Activated naive CD8-positive, alpha-beta T cell treated with anti-CD3 and anti-CD28 coated beads for 36 hours (primary cell): ENCODE measurements at places on chromosomes 6 and 20.

GRCh38 chr20:47362361-47363219 lies 6.1 kb upstream of the ZMYND8 start:
- DNase-seq = no peak

DNA sequence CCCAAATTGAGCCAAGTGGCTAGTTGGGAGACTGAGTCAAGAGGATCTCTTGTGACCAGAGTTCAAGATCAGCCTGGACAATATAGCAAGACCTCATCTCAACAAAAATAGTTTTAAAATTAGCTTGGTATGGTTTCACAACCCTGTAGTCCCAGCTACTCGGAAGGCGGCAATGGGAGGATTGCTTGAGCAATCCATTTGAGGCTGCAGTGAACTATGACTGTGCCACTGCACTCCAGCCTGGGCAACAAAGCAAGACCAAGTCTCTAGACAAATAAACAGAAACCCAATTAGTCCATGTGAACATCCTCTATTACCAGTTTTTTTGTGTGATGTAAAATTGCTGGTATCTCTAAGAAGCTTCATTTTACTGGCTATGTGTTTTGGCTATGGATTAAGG lies 106.2 kb downstream of the TULP4 start:
- DNase-seq = no peak

DNA sequence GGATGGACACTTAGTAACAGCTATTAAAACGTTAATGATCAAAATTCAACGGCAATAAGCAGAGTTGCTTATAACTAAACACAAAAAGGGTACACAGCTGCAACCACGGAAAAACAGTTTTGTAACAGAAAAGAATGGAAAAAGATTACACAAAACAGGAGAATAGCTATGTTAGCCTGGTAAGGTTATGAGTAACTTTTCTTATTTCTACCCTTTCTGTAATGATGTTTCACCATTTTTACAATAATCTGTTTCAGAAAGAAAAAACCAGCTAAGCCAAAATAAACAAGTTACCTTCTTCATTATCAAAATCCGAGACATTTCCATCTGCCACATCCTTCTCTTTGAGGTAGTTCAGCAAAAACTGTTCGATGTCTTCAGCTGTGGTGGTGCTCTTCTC lies 27.4 kb downstream of the TTI1 start:
- DNase-seq = no peak

GRCh38 chr6:44859901-44860410 lies 468.2 kb upstream of the RUNX2 start:
- DNase-seq = no peak

- DNase-seq = no peak
Observed at GRCh38 chr6:56314683-56315523, 67.5 kb upstream of the COL21A1 start.

DNA sequence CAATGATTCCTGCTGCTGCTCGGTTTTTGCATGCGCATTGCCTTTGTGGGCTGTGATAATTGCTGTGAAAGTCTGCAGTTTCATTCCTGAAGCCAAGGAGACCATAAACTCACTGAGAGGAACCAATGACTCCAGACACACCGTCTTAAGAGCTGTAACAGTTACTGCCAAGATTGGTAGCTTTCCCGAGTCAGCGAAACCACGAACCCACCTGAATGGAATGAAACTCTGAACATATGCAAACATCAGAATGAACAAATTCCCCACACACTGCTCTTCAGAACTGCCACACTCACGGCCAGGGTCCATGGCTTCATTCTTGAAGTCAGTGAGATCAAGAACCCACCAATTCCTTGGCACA lies 37.7 kb downstream of the TRIM27 start:
- DNase-seq = no peak

GRCh38 chr6:168333491-168333890 lies 13.9 kb upstream of the DACT2 start:
- DNase-seq = no peak

DNA sequence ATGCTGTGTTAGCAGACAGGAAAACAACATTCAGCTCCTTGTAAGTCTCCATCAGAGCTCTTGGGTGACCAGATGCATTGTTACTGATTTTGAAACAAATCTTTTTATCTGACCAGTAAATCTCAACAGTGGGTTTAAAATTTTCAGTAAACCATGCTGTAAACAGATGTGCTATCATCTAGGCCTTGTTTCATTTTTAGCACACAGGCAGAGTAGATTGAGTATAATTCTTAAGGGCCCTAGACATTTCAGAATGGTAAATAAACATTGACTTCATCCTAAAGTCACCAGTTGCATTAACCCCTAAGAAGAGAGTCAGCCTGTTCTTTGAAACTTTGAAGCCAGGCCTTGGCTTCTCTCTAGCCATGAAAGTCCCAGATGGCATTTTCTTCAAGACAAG lies 237.2 kb upstream of the BMP2 start:
- no peak for DNase-seq

- no peak for DNase-seq
Observed at GRCh38 chr6:169170583-169170955, 83.1 kb downstream of the THBS2 start.

DNA sequence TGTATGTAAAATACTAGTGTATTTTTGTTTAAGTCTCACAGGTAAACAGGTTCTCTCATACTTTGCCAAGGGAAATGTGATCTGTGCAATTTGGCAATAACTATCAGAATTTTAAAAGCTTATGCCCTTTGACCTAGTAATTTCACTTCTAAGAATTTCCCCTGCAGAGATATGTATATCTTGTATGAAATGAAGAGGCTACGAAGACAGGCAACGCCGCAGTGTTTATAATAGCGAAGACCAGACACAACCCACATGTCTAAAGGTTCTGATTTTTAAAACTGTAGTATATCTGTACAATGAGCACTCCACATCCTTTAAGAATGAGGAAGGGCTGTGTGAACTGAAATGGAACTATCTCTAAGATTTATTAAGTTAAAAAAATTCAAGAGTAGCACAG lies 7.5 kb downstream of the TRAF3IP2 start:
- no peak for DNase-seq

GRCh38 chr6:106745824-106746582 lies 116.6 kb downstream of the QRSL1 start:
- DNase-seq = no peak

- no peak for DNase-seq
Observed at GRCh38 chr20:57851796-57852195, 142.0 kb upstream of the PMEPA1 start.

GRCh38 chr6:3724451-3725144 lies 26.9 kb downstream of the PXDC1 start:
- DNase-seq = no peak

- DNase-seq = no peak
Observed at GRCh38 chr6:106377061-106377540, 16.6 kb downstream of the CRYBG1 start.

DNA sequence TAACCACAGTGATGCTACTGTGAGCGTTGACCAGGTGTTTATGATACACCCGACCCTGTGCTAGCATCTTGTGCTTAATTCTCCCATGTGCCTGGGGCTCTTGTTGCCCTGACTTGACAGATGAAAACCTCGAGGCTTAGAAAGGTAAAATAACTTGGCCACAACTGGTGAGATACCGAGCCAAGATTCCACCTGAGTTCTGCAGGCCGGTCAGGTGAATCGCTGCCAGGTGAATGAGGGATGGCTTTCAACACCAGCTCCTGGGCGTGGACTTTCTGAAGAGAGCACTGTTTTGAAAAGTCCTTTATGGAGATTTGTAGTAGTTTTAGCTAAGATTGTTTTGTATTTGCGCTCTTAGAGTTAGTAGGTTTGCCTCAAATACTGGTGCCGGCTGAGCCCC lies 12.2 kb upstream of the ZNF831 start:
- DNase-seq = no peak

DNA sequence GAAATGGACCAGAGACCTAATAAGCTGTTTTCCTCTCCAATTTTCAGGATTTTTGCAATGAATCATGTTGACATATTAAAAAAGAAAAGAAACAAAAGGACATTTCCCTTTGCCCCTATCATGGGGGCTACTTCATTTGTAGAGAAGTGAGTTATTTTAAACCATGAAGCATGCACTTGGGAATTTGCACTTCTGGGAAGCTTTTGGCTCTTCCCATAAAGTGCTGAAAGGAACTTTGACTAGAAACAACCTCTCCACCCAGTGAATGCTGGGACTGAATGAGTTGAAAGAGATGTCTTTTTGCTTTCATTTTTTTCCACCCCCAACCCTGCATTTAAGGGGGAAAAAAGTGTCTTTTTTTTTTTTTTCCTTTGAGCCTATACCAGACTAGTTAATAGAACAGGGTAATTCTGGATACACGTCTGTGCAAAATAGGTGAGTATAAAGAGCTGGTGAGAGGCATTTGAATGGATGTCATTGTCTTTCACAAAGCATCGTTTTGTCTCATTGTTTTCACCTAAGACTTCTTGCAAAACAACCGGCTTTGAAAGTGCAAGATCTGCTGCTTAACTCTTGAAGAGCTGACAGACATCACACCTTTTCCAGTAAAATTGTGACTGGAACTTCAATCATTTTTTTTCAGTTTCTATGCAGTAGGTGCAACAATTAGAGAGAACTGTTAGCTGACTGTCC lies 138.7 kb upstream of the BACH2 start:
- DNase-seq = no peak

GRCh38 chr6:129508477-129509145 lies 201.4 kb downstream of the ARHGAP18 start:
- no peak for DNase-seq

GRCh38 chr6:36683145-36683655 lies 4.7 kb downstream of the CDKN1A start:
- no peak for DNase-seq

DNA sequence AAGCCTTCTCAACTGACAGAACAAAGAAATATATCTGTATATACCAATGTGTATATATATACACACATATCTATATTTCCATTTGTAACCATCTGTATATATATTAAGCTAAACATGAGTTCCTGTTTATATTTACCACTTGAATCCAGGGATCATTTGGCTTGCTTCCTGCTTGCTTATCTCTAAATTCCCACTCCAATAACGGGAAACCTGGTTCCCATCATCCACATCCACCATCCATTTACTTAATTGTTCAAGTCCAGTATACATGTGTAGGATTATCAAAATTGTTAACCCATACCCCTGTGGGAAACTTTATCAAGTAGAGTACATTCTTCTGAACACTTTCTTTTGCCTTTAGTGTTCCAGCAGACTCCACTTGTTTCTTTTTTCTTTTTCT lies 12.5 kb upstream of the SOX12 start:
- DNase-seq = no peak

- no peak for DNase-seq
Observed at GRCh38 chr6:26555505-26556262, 17.5 kb downstream of the HMGN4 start.

GRCh38 chr6:76885861-76886301 lies 577.4 kb downstream of the HTR1B start:
- no peak for DNase-seq

DNA sequence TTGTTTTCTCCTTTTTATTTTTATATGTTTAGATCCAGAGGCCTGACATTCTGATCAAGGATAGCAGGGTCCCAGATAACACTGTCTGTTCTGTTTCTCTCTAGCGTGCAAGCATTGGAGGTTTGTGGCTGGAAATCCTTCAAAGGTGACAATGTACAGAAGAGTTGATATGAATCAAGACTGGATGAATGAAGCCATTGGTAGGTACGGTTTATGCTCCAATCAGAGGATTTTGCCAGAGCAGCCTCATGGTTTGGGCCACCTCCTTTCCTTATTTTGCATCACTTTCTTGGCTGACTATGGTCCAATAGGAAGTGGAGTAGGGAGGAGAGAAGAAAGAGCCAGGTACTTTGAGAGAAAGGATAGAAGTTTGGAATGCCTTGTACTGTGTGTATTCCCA lies 484.8 kb upstream of the JAG1 start:
- no peak for DNase-seq

GRCh38 chr6:168107191-168107983 lies 28.4 kb upstream of the FRMD1 start:
- DNase-seq = no peak

- DNase-seq = peak; percentile 65
Observed at GRCh38 chr20:44733341-44734069, 12.2 kb upstream of the KCNK15 start.

DNA sequence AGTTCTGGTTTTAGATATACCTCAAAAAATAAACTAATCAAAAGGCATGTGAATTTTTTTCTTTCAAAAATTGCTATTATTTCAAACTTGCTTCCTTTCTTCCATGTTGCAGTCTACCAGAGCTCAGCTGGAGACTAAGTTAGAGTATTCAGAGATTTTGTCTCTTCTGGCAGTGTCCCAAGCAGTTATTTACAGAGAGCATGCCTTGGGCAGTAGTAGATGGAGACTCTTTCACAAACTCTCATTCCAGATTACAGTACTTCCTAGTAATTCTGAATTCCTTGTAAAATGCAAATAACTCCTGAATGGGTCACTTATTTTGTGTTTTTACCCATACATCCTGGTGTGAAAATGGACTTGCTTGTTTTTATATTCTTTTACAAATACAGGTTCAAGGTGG lies 703.4 kb downstream of the EPHA7 start:
- DNase-seq = no peak

GRCh38 chr20:47980336-47981177 lies 195.3 kb upstream of the SULF2 start:
- no peak for DNase-seq

DNA sequence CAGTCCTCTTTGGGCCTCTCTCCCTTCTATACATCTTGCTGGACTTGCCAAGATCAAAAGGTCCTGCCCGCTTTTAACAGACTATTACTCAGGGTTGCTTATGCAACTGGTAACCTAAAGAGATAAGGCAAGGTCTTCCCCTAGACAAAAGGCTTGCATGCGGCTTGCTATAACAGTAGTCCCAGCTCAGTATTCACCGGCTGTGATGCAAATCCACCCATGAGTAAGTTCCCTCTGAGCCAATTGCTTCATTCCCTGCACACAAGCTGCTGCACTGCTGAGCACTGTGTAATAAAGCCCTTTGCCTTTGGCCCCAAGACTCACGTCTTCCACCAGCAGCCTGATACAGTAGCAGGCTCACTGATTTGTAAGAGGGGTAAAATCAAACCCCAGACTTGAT lies 363.8 kb downstream of the PRKN start:
- DNase-seq = no peak

GRCh38 chr20:39767352-39767751 lies 805.2 kb downstream of the DHX35 start:
- no peak for DNase-seq

- DNase-seq = no peak
Observed at GRCh38 chr20:17798601-17799000, 98.8 kb downstream of the BANF2 start.
